ENCODE measurements at places on chromosomes 16 and 17.

GRCh38 chr17:83174362-83175118 lies 95.1 kb downstream of the METRNL start:
- peak; percentile 51 for DNase-seq

DNA sequence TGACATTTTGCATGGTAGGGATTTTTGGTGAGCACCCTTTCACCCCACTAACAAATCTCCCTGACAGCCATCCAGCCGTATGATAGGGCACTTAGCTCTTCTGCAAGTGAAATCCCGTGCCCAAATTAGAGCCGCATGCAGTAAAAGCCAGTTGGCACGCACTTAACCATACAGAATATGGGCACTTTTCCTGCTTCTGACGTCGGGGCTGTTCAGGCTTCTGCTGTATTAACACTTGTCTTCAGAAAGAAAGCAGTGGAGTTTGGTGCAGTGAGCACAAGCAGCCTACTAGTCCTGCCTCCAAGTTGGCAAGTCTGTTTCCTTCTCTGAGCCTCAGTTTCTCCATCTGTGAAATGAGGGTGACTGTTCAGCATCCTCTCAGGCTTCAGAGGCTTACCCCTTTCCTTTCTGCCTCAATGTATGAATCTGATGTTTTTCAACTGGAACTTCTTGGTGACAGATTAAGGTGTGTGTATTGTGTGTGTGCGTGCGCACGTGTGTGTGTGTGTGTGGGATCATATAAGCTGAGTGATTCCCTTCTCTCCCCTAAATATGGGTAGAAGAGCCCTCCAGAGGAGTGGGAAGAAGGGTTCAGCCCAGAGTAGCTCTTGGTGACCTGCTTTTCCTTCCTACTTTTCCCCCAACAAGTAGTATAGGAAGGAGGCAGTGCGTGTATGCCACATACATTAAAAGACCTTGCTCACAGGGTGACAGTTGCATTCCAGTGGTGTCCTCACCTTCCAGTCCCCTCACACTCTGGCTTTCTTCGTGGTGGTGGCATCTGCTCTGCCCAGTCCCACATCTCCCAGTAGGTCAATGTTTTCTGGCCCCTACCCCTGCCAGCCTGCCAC lies 19.0 kb downstream of the IGF2BP1 start:
- DNase-seq, result no peak

DNA sequence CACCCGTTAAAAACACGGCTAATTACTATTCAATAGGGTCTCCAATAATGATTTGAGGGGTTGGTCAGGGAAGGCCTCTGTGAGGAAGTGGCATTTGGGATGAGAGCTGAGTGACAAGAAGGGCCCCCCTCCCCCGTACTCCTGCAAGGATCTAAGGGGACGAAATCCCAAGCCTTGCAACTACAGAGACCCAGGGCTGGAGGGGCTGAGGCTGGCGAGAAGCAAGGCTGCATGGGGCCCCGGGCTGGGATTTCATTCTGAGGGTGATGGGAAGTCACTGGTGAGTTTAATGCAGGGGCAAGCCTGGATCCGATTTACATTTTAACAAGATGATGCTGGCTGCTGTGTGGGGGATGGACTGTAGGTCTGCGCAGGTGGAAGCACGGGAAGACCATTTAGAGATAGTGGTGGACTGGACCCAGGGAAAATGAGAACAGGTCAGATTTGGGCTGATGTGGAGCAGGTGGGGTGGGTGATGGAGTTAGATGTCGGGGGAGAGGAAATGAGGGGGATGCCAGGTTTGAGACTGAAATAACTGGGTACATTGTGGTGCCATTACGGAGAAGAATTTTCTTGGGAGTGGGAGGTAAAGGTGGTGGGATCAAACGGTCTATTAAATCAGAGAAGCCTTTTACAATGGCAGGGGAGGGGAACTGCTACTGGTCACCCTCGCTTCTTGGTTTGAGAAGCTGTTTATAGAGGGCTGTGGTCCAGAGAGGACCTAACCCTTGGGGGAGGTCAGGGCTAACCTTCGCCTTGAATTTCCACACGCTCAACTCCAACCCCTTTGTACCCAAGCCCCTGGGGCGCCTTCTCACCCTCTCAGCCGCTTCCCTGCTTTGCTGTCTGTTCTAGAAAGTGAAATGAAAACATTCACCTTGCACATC lies 932 bp upstream of the MYBBP1A start:
- DNase-seq, result no peak

GRCh38 chr16:21167360-21167759 lies 8.9 kb downstream of the LDAF1 start:
- DNase-seq, result no peak

DNA sequence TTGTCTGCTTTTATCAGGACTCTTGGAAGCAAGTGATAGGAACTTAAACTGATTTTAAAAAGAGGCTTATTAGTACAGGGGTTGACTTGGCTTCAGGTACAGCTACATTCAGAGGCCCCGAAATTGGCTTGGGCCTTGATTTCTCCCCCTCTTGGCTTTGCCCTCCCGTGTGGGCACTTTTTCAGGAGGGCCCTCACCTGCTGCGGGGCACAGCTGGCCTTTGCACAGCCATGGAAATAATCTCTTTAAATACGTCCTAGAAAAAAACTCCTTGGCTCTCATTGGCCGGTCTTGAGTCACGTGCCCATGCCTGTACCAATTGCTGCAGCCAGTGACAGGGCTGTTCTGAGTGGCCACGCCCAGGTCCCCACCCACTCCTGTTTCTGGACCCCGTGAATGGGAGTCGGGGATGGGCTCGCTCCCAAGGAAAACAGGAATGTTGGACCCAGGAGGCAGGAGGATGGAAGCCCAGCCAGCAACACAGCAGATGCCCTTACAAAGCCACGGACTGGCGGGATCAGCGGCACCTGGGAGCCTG lies 15.0 kb downstream of the CA5A start:
- DNase-seq, result no peak

DNA sequence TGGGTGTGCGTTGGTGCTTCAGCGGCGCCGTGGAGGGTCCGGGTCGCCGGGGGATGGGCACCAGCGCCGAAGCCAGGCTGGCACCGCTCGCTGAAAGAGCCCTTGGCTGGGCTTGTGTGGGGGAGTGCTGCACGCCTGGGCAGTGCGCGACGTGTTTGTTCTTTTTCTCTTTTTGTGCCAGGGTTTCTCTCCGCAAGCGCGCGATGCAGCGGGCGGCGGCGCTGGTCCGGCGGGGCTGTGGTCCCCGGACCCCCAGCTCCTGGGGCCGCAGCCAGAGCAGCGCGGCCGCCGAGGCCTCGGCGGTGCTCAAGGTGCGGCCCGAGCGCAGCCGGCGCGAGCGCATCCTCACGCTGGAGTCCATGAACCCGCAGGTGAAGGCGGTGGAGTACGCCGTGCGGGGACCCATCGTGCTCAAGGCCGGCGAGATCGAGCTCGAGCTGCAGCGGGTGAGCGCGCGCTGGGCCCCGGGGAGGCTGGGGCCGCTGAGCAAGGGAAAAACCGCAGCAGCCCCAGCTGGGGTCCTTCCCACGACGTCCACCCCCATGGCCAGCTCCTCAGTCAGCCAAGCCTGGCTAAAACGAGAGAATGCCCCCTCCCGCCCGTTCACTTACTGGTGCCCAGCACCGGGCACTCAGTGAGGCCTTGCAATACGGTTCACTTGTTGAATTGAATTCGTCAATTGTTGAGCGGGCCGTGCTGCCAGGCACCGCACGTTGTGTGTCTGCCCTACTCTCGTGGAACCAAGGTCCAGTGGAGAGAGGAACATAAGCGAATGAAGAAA lies 541 bp downstream of the GPT2 start:
- DNase-seq, result no peak

- peak; percentile 81 for DNase-seq
Measured at GRCh38 chr16:51151435-51151960, 428 bp upstream of the SALL1 start.

- no peak for DNase-seq
Measured at GRCh38 chr17:69227541-69227940, 1.1 kb downstream of the ABCA10 start.

- no peak for DNase-seq
Measured at GRCh38 chr17:58153046-58153445, 4.9 kb downstream of the OR4D1 start.

DNA sequence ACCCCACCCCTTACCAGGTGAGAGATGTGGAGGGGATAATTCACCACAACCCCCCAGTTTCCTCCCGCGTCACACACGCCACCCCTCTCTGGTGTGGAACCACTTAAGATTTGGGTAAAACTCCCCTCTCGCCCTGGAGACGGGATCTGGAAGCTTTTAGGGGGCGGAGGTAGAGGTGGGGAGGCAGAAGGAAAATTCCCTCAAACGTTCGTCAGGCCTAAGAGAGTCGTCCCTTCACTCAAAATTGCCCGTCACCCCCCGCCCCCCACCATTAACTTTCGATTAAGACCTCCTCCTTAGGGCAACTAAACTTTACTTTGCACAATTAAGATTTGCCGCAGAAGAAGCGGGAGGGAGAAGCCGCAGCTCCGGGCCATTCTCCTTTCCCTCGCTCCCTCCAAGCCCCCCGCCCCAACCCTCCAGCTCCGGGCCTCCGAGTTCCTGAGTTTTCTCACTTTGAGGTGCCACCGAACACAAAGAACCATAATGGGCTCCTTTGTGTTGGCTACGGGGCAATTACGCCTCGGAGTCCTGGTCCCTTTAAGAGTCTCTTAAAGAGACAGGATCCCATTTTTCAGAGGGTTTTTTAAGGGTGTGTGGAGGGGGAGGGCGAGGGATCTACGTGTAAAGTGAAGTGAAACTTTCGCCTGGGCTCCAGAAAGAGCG lies 985 bp upstream of the FZD2 start:
- peak; percentile 72 for DNase-seq

- no peak for DNase-seq
Measured at GRCh38 chr17:67656494-67657203, 61.1 kb upstream of the NOL11 start.

- no peak for DNase-seq
Measured at GRCh38 chr17:21269394-21269793, 15.1 kb upstream of the MAP2K3 start.

DNA sequence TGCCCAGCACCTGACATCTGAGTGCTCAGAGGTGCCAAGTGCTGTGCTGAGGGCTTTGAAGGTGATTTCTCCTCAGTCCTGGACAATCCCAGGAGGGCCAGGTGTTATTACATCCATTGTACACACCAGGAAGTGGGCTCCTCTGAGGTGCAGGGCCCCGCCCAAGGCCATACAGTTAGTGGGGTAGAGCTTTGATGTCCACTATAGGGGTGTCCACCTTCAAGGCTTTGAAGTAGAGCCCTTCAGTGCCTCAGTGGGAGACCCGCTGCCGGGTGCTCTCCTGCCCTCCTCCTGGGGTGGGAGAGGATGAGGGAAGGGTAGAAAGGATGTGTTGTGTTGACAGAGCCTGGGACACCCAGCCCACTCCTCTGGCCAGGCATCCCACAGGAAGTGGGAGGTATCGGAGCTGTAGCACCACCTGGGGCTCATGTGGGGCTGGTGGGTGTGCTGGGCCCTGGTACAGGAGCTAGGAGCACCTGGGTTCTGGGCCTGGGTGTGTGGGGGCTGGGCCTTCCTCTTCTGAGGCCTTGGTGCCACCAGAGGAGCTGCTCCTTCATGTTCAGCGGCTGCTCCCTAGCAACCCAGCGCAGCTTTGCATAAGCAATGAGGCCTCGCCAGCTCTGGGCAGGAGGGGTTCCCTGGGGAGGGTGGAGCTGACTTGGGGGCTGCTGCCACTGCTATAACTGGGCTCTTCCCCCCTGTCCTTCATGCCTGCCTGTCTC lies 7.4 kb downstream of the LASP1 start:
- no peak for DNase-seq

GRCh38 chr16:12193692-12194091 lies 217.2 kb downstream of the SNX29 start:
- DNase-seq, result no peak

GRCh38 chr17:72706396-72706981 lies 386.0 kb downstream of the SLC39A11 start:
- no peak for DNase-seq

GRCh38 chr16:87420026-87421002 lies 28.2 kb downstream of the MAP1LC3B start:
- DNase-seq, result no peak

- no peak for DNase-seq
Measured at GRCh38 chr17:2965621-2966595, 97.5 kb downstream of the OR1D5 start.

GRCh38 chr17:17372856-17373520 lies 69.8 kb downstream of the NT5M start:
- DNase-seq, result no peak

DNA sequence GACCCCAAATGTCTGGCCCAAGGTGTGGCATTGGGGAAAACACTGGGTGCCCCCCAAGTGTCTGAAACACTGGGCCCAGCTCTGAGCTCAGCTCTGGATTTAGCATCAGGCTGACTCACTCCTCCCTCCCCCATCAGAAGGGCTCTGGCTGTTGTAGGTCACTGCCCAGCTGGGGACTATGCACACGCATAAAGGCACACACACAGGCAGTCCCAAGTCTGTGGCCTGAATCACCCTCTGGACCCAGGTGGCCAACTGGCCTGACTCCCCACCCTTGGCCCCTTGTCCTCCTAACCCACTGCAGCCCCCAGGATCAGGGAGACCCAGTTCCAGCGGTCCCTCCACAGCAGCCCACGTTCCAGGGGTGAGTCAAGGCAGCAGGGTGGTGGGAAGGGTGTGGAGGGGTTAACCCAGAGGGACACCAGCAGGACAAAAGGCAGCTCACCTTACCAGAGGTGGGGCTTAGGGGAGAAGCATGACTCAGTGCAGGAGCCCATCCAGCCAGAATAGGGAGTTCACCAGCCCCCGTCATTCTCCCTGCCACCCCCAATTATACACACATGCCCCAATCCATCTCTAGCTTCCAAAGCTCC lies 47.0 kb downstream of the MYO18A start:
- DNase-seq, result peak; percentile 40

DNA sequence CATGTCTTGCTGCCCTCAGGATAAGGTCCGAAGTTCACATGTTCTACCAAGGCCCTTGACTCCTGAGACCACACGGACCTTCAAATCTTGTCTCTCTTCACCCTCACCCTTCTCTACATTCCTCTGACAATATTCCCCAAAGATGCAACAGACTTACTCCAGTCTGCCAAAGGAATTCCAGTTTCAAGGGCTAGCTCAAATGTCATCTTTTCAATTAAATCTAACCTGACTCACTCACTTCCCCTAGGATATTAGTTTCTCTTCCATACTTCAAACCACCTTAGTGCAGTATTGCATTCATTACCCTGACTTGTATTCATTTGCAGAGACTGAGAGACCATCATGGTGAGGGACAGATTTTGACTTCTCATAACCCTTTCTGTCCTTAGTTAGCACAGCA lies 59.6 kb upstream of the ADCY9 start:
- no peak for DNase-seq

DNA sequence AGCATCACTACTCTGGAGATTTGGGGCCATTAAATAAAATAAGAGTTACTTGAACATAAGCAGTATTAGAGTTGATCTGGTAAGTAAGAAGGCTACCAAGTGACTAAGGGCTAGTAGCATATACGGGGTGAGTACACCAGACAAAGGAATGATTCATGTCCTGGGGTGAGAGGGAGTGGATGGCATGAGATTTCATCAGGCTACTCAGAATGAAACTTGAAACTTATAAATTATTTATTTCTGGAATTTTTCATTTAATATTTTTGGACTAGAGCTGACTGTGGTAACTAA lies 2.3 kb downstream of the SLFN5 start:
- DNase-seq, result no peak

DNA sequence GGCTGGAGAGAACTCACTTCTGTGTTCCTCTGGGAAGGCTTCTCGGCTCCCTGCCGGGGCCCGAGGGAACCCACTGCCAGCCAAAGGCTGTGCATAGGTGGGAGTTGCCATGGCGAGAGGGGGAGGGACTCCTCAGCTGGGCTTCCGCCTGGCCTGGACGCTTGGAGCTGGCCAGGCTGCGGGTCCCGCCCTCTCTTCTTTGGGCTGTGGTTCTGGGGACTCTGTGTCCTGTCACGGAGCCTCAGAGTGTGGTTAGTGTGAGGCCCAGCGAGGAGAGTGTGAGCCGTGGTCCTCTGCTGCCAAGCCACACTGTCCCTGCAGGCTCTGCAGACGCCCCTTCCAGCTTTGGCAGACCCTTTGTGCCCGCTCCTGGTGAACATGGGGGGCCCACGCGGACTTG lies 123.1 kb downstream of the OR1D5 start:
- peak; percentile 59 for DNase-seq

All from right forelimb (tissue), 1 donor.